NCI-H1417 (cell line): ENCODE measurements at places on chromosomes 4 and X.

DNA sequence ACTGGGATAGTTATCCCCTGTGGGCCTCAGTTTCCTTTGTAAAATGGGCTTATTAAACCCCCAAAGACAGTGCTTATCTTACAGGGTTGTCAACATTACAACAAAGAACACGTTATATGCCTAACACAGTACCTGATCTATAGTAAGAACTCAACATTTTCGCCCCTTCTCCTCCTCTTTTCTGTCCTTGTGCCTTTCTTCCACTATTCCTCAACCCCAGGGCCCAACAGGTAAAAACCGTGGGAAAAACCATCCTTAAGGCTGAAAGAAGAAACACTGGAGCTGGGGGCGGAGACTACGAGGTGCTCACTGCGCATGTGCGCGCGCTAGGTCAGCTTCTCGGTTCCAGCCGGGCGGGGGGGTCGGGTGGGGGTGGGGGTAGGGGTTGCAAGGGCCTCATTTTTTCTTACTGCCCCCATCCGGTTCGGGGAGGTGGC, 426 bp upstream of the XIAP start:
- DNase-seq = peak; percentile 86

GRCh38 chrX:150446995-150447394, 83.9 kb downstream of the MAMLD1 start:
- no peak for DNase-seq

DNA sequence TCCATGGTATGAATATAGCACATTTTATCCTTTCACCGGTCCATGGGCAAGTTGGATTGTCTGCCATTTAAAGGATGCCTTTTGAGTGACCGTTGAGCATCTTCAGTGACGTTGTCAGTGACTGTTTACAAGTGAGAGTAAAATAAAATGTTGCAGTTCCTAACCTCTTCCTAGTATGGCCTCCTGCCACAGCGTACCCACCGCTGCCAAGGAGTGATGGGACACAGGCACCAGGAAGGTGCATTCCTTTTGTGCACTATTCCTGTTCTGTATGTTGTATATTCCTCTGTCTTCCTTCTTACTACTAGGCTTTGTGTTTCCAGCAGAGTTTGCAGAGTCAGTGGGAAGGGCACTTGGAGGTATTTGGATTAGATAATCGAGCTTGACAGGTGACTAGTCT, 61.5 kb downstream of the SNX25 start:
- no peak for DNase-seq

DNA sequence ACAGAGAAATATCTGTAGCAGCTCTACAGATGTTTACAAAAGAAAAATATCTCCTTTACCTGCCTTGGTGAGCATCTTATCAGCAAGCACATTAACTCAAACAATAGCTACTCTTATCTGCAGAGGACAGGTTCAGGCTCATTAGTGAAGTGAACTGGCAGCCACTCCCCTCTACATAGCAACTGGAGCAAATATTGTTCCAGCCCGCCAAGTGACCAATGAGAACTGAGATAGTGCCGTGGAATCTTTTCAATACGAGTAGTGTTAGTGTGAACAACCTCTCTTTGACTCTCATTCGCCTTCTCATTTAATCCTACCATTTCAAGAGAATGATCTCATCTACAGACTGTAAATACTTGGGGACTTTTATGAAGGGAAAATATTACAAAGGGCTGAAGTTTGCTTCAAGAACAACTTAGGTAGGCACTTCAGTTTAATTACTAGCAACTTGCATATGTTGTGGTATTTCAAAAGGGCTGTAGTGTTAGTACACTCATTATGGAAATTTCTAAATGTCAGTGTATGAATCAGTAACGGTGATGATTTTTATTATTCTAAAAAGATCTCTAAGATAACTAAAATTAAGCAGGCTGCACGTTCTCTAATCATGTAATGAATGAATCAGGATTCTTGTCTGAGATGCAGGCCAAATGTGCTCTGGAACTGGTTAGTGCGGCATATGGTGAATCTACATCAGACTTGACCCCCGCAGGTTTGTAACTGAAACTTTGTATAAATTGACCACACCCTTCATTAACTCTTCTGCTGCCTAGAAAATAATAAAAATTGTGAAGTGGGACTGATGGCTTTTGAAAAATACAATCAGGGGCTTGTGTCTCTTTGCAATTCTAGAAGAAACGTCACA, 72.4 kb downstream of the PALLD start:
- no peak for DNase-seq

GRCh38 chr4:682490-683172, 6.3 kb downstream of the SLC49A3 start:
- peak; percentile 79 for DNase-seq

DNA sequence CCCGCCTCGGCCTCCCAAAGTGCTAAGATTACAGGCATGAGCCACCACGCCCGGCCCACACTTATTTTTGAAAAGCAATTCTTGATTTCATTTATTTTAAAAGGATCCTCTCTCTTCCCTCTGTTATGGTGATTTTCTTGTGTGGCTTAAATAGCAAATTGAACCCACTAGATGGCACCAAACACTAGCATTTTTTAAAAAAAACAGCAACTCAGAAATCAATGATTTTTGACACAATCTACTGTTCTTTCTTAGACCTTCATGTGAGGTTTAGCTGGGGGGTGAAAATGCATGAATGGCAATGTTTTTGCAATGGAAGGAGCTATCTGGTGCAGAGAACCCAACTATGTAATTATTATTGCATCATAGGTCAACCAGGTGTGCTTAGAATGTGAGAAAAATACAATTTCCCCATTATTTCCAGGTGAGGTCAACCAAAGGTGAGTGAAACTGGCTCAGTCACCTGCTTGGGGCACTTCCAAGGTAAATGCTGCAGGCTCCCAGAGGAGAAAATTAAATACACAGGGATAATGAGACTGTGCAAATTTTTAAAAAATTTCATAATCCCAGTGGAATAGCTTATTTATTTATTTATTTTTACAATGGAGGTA, 226.7 kb upstream of the PRKX start:
- DNase-seq = peak; percentile 67
